Endodermal cell (in vitro differentiated cells): ENCODE measurements at places on chromosomes 7 and 10. TPM values are rescaled to one million over a fixed set of nuclear protein-coding genes. Genes with fewer than 3 reads are reported as not detected.

CNOT4 gene
- 23.4 to 25.5 TPM (median 23.8 TPM) in 3 replicates for total RNA-seq

TWIST1 gene
- total RNA-seq, result 0.88 and 1.5 TPM in 2 replicates

GRCh38 chr10:111004016-111004415, 72.8 kb upstream of the ADRA2A start:
- no peak for DNase-seq

- DNase-seq, result peak; percentile 71
Measured at GRCh38 chr10:3192856-3193635, 20.5 kb upstream of the PITRM1 start.

DNA sequence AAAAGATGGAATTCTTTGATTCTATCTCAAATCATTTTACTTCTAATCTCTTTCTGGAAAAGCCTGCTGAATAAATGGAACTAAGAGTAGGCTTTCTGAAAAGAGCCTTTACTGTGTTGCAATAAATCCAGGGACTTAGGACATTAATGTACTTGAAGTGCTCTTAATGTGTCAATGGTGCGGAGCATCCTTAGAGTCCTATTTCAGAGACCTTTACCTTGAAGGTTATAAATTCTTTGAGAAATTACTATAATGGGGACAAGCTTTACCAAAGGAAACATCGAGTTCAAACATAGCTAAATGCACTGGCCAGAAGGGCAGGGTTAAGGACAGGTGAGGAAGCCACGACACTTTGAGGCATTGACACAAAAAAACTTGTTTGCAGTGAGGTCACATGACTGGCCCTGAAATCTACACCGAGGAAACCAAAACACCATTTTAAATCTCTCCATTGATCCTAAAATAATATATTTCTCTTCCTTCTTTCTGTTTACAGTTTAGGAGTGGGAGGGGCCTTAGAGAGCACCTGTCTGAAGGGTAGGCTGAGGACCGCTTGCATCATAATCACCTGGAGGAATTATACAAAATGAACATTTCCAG, 48.1 kb upstream of the EXOC6 start:
- no peak for DNase-seq

- DNase-seq, result peak; percentile 68
Measured at GRCh38 chr10:78556705-78557432, 511.9 kb upstream of the ZMIZ1 start.

DNA sequence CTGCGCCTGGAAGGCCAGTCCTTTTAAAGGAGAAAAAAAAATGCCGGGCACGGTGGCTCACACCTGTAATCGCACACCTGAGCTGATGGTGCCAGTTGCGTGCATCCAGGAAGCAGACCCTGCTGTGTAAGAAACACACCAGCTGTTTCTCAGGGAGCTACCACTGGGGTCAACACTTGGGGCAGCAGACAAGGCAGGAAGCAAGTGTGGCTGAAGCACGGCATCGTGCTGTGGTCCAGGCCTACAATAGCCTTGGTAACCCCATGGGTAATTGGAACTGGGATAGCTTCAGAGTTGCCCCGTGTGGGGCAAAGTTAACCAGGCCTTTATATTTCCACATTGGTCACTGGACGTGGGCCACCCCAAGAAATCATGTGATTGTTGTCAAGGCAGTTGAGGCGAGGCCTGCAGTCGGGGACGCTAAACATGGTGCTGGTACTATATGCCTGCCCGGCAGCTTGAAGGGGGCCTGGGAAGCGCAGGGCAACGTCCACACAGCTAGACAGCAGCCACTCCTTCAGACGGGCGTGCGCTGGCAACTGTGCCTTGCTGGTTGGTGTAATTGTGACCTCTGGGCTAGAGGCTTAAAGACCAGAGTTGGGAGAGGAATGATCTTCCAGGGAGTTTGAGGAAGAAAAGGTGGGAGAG, 2.5 kb upstream of the TACR2 start:
- no peak for DNase-seq

- DNase-seq, result no peak
Measured at GRCh38 chr10:74333174-74333573, 182.2 kb downstream of the ADK start.

GRCh38 chr7:50357426-50357825, 52.9 kb downstream of the IKZF1 start:
- DNase-seq, result no peak
